ENCODE measurements at places on chromosomes 6 and 20.

DNA sequence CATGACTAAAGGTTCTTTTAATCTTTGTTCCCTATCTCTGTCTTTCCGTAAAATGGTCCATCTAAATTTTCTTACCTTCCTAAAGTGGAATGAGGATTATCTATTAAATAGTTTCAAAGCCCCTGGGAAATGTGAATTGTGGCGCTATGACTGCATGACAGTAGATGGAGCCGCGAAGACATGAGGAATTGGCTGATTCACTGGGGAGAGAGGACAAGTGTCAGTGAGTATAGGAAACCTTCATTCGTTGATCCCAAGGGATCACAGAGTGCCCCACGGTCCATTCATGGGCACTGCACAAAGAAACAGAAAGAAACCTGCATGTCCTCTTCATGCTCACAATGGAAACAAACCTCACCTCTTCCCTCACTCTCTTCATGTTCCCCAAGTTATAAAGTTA is 479.3 kb upstream of the BTBD3 start:
- H3K4me3 ChIP-seq: no peak overlapping the region
- H3K36me3 ChIP-seq: no peaks in the 10 kb centered on the region
- H3K27ac ChIP-seq: no peak overlapping the region
- H3K4me1 ChIP-seq: no peaks in the 10 kb centered on the region

DNA sequence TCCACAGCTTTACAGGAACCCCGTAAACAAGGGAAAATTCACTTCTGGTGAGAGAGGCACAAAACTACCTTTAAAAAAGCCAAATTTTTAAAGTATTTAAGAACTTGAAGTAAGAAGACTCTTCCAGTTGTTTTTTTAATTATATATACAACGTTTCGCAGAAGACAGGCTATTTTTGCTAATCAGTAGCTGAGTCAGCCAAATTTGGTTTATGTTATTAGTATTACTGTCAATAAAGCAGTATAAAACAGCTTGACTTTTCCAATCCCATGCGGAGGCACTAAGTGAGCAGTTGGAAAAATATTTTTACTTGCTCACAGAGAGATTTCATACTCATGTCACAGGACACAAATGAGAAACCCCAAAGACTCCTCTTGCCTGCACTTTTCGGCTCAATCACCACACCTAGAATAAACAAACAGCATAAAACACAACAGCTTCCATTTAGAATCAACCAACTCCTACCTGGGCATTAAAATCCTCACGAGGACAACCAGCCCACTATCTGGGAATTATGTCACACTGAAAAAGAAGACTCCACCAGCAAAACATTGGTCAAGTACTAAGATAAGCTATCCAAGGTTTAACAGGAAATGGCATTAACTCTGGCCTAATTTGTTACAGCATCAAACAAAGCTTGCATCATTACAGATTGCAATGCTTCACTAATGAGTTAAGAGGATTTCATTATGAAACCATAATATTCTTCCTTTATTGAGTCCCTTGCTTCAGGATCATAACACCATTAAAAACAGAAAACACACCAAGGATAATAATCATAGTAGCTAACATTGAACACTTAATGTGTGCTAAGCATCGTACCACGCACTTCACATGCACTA is 26.3 kb downstream of the ELOVL5 start:
- no peaks in the 10 kb centered on the region for H3K27me3 ChIP-seq
- H3K36me3 ChIP-seq: no peaks in the 10 kb centered on the region
- H3K4me1 ChIP-seq: peaks cover 16% of the 10 kb centered on the region
- H3K27ac ChIP-seq: peak overlapping the region; percentile 37
- no peak overlapping the region for H3K4me3 ChIP-seq

DNA sequence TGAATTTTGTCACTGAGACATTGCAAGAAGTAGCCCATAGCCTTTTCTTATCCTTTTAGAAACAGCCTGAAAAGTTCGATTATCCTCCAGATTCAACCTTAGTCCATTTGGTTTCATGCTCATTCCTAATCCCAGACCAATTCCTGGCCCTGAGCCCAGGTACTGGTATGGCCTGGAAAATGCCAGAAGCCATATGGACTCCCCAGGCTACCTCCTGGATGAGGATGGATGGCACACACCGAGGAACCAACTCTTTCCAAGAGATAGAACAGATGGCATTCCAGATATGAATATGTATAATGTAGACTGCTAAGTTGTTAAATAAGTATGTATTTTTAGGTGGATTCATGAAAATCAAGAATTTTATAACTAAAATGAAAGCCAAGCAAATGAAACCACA is 51.6 kb upstream of the SNAP25 start:
- DNase-seq: no peak
- no peaks in the 10 kb centered on the region for H3K4me1 ChIP-seq
- H3K27ac ChIP-seq: no peak overlapping the region
- H3K36me3 ChIP-seq: no peaks in the 10 kb centered on the region

- DNase-seq: no peak
- H3K27ac ChIP-seq: no peak overlapping the region
- no peak overlapping the region for H3K4me3 ChIP-seq
- no peaks in the 10 kb centered on the region for H3K4me1 ChIP-seq
Measured at GRCh38 chr20:38725931-38726803, 1.9 kb downstream of the SLC32A1 start.

- no peaks in the 10 kb centered on the region for H3K4me1 ChIP-seq
- H3K27me3 ChIP-seq: no peaks in the 10 kb centered on the region
- no peak overlapping the region for H3K27ac ChIP-seq
- H3K36me3 ChIP-seq: no peaks in the 10 kb centered on the region
- no peak for DNase-seq
Measured at GRCh38 chr20:15682690-15683089, 890.6 kb downstream of the KIF16B start.

DNA sequence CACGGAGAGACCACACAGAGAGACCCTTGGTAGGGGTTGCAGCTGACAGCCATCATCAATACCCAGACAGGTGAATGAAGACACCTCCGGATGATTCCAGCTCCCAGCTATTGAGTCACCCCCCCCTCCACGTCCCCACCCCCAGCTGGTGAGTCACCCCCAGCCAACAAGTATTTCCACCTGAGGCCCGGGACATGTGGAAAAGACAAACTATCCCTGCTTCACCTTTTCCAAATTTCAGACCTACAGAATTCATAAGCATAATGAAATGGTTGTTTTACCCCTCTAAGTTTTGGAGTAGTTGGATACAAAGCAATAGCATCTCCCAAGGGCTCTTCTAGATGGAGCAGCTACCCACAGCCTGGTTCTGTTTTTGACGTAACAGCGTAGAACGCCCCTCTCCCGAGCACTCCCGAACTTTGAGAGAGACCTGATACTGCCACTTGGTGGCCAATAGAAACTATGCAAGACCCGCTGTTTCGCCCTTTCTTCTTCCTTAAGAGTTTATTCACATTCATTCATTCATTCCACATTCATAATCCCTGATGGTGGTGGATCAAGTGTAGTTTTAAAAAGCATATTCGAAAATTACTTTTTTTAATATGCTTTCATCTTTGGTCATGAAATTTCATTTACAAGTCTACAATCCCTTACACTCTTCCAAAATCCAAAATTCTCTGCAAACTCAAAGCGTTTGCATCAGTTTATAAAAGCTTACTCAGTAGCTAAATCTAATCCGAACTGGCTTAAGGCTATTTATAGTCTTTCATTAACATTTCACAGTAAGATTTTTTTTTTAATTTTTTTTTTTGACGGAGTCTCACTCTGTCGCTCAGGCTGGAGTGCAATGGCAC is 15.1 kb upstream of the PPP1R16B start:
- no peak overlapping the region for H3K27ac ChIP-seq
- no peaks in the 10 kb centered on the region for H3K36me3 ChIP-seq
- no peak for DNase-seq
- H3K4me1 ChIP-seq: no peaks in the 10 kb centered on the region
- H3K4me3 ChIP-seq: no peak overlapping the region

DNA sequence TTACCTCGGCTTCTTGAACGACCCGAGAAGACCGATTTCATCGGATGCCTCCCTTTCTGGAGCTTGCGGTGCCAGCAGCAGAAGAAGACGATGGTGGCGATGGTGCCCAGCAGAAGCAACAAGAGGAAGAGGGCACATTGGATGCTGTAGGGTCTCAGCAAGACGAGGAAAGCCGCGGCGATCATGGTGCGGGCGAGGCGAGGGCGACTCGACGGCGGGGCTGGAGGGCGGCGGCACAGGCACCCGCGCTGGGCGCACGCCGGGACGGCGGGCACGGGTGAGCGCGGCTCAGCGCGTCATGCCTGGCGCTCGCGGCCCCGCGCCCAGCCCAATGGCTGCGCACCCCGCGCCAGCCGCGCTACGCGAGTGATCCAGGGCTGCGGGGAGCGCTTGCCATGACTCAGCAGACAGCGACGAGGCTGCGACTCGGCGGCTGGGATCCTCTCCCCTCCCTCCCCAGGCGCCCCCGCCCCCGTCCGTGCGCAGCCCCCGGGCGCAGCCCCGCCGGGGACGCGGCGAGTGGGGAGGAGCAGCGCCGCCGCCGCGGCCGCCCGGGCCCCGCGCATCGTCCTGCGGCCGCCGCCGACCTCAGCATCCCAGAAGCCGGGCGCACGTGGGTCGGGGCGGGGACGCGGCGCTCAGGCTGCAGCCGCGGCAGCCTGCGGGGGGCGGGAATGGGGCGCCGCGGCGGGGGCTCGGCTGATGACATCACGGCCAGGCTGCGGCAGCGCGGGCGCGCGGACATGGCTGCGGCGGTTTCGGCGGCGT is at the start of gene BEND6:
Gene BEND6 (plus strand): TSS at position 705 of the 768 bp plus-strand sequence. CDS start 26,704 bp downstream, outside the sequence.
- H3K36me3 ChIP-seq: no peaks in the 10 kb centered on the region
- no peaks in the 10 kb centered on the region for H3K27me3 ChIP-seq
- H3K4me3 ChIP-seq: peak within 1 kb of the TSS; percentile 57
- peak; percentile 11 for DNase-seq
- H3K27ac ChIP-seq: no peak within 1 kb of the TSS
- no peaks in the 10 kb centered on the region for H3K4me1 ChIP-seq

GRCh38 chr6:20722455-20722854 is 188.2 kb downstream of the CDKAL1 start:
- no peak overlapping the region for H3K27ac ChIP-seq
- DNase-seq: no peak
- no peak overlapping the region for H3K4me3 ChIP-seq
- no peaks in the 10 kb centered on the region for H3K27me3 ChIP-seq
- H3K36me3 ChIP-seq: no peaks in the 10 kb centered on the region

DNA sequence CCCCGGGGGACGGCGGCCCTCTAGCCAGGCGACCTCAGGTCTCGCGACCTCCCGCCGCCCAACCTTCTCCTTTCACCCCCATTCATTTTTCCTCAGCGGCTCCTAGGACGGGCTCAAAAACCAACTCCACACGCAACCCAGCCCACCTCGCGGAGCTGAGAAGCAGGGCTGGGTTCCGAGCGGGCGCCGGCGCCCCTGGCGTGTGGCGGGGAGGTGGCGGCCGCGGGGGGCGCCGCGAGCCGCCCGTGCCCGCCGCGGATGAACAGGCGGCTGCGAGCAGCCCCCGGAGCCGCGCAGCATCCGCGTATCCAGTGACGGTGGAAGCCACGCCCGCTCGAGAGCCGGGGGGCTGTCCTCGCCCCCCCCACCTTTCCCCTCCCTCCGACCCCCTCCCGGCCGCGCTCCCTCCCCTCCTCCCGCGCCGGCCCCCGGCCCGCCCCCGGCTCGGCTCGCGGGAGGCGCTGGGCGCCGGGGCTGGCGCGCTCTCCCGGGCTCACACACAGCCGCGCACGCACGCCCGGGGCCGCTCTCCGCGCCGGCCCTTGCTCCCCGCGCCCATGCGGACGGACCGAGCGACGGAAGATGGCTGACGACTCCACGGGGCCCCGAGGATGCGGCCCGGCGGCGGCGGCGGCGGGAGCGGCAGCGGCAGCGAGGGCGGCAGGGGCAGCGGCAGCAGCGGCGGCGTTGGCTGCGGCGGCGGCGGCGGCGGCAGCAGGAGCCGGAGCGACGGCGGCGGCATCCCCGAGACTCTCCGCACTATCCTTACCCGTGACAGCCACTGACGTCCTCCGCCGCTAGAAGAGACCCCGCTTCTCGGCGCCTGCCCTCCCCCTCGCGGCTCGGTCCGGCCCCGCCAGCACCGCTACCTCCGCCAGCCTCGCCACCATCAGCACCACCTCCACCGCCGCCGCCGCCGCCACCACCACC is at the start of gene SOBP:
Gene SOBP (plus strand): TSS at position 482 of the 930 bp plus-strand sequence. CDS start 500 bp downstream, outside the sequence.
- peak; percentile 49 for DNase-seq
- H3K27ac ChIP-seq: peak within 1 kb of the TSS; percentile 77
- no peaks in the 10 kb centered on the region for H3K36me3 ChIP-seq

GRCh38 chr6:5706124-5707033 is 300.3 kb downstream of the NRN1 start:
- no peaks in the 10 kb centered on the region for H3K36me3 ChIP-seq
- no peaks in the 10 kb centered on the region for H3K4me1 ChIP-seq
- DNase-seq: no peak

GRCh38 chr20:41089555-41089954 is 47.8 kb upstream of the PLCG1 start:
- no peaks in the 10 kb centered on the region for H3K27me3 ChIP-seq
- peaks cover 5% of the 10 kb centered on the region for H3K4me1 ChIP-seq
- DNase-seq: no peak
- H3K27ac ChIP-seq: no peak overlapping the region
- no peak overlapping the region for H3K4me3 ChIP-seq
- H3K36me3 ChIP-seq: no peaks in the 10 kb centered on the region

DNA sequence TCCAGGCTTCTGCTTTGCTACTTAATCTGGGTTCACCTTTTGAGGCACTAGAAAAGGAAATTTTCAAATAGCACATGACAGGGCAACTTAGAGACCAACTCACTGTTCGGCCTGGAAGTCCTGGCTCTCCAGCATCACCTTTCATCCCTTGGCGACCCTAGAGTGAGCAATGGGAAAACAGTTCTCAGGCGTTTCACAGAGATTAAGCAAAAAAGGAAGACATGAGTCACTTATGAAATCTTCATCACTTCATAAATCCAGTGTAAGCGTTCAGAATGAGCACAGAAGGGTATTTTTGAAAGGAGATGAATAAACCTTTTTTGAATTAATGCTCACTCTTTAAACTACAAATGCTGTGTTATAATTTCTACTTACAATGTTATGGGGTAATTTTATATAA is 104.0 kb downstream of the COL12A1 start:
- H3K27ac ChIP-seq: no peak overlapping the region
- no peaks in the 10 kb centered on the region for H3K36me3 ChIP-seq
- DNase-seq: no peak
- no peaks in the 10 kb centered on the region for H3K27me3 ChIP-seq
- H3K4me3 ChIP-seq: no peak overlapping the region

- H3K4me3 ChIP-seq: peak overlapping the region; percentile 82
- H3K27me3 ChIP-seq: no peaks in the 10 kb centered on the region
- peak overlapping the region; percentile 94 for H3K27ac ChIP-seq
- H3K4me1 ChIP-seq: peaks cover 16% of the 10 kb centered on the region
- H3K36me3 ChIP-seq: no peaks in the 10 kb centered on the region
Measured at GRCh38 chr6:169722362-169723199, 1.7 kb downstream of the PHF10 start.

GRCh38 chr6:160975162-160975561 is 16.4 kb upstream of the MAP3K4 start:
- H3K27ac ChIP-seq: no peak overlapping the region
- DNase-seq: no peak
- no peak overlapping the region for H3K4me3 ChIP-seq
- no peaks in the 10 kb centered on the region for H3K36me3 ChIP-seq

DNA sequence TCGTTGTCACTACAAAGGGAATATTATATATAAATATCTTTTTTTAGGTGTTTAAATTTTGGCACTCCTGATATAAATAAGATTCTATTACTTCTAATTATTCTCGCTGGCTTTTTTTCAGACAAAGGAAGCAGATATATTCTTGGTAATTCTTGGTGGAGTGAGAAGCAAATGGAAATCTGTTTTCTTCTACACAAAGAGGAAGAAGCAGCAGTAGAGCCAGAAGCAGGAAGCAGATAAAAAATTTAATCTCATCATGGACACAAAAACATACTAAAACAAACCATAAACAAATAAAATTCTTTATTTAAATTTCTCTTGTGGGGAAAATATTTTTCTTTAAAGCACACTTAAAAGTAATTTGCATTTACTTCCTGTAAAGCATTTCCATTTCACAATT is 3.7 kb upstream of the KIAA0319 start:
- no peaks in the 10 kb centered on the region for H3K4me1 ChIP-seq
- H3K36me3 ChIP-seq: no peaks in the 10 kb centered on the region
- no peak for DNase-seq
- no peak overlapping the region for H3K4me3 ChIP-seq
- H3K27ac ChIP-seq: no peak overlapping the region
